ENCODE measurements at places on chromosomes 12 and 14.

GRCh38 chr12:112283546-112283945 is 98.7 kb downstream of the HECTD4 start:
- DNase-seq = no peak

GRCh38 chr12:12046401-12046800 is 24.3 kb upstream of the BCL2L14 start:
- no peak for DNase-seq

GRCh38 chr12:126171937-126172559 is 1106.8 kb downstream of the AACS start:
- no peak for DNase-seq

GRCh38 chr14:103641161-103641560 is 12.2 kb downstream of the KLC1 start:
- no peak for DNase-seq

DNA sequence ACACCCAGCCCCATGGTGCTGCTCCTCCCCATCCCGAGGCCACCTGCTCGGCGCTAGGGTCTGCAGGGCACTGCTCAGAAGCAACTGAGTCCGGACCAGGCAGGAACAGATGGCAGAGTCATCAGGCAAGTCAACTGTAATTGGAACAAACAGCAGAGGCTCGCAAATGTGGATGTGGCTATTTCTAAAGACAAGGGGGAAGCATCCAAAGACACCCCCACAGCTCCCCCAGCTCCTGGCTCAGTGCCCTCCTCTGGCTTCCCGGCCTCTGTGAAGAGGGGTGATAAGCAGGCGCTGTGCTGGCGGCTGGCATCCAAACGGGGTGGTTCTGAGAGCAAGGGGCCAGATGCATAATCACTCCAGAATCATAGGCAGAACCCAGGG is 125.6 kb downstream of the PIWIL1 start:
- no peak for DNase-seq

DNA sequence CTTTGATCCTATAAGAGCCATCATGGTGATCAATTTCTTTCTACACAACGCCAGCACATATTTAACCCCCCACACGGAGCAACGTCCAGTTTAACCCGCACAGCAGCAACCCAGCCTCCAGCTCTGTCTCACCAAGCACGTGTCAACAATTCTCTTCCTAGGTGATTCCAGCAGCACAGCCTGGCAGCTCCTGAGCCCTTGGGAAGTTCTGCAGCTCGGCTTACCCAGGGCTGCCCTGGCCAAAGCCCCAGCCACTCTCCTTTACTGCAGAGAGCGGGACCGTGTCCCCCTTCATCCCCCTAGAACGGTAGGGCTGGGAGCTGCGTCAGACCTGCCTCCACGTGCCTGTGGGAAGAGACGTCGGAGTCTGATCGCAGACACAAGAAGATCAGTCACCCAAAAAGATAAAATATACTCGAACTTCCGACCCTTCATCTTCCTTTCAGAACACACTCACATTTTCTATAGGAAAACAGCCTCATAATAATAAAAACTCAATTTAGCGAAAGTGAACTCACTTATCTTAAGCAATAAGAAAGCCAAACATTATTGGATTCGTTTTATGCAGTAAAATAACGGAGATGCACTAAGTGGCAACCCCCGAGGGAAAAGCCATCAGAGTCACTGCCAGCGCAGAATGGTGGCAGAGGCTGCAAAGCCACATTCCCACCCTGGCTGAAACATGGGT is 7.6 kb downstream of the TMEM121 start:
- no peak for DNase-seq

GRCh38 chr14:95444132-95445129 is 72.0 kb downstream of the SYNE3 start:
- no peak for DNase-seq

- DNase-seq = no peak
These were observed 614.3 kb upstream of the MDGA2 start for GRCh38 chr14:48289701-48290100.

DNA sequence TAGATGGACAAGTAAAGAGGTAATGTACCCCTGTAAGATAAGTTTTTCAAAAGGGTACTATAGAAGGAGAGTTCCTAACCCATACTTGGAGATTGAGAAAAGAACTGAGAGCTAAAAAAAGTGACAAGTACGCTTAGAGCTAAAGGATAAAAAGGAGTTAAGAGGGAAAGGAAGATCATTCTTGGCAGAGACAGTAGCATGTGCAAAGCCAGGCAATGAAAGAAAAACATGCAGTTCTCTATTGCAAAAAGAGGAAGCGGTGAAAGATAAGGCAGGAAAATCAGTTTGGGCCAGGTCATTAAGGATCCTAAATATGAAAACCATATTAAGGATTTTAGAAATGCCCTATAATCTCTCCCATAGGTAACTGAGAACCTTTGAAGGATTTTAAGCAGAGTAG is 500.4 kb upstream of the GARIN6 start:
- DNase-seq = no peak

- DNase-seq = peak; percentile 50
These were observed 177.0 kb upstream of the VASH1 start for GRCh38 chr14:76584271-76584702.

DNA sequence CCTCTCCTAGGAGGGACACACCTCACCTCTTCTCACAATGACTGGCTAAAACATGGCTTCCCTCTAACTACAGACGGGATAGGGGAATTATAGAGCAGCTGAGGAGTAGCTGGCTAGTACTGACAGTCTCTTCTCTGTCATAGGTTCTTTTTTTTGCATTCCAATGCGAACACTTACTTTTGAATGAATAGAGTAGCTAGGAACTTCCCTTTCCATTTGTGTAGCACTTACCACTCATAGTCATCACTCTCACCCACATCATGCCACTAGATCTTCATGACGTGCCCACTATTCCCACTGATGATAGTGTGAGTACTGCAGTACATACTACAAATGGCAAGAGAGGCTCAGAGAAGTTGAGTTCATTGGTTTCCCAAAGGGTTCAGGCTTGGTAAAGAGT is 143.9 kb upstream of the HIF1A start:
- no peak for DNase-seq

DNA sequence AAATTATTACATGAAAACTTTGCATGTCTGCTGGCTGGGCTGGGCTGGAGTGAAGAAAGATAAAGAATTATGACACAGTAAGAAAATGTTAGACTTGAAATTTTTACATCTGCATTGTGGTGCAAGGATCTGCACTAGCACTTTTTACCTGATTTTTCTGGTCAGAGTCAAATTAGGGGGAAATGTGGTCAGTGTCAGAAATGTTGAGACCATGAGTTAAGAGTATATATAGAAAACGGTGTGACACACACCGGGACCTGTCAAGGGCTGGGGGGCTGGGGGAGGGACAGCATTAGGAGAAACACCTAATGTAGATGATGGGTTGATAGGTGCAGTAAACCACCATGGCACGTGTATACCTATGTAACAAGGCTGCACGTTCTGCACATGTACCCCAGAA is 90.3 kb downstream of the IGF1 start:
- no peak for DNase-seq

DNA sequence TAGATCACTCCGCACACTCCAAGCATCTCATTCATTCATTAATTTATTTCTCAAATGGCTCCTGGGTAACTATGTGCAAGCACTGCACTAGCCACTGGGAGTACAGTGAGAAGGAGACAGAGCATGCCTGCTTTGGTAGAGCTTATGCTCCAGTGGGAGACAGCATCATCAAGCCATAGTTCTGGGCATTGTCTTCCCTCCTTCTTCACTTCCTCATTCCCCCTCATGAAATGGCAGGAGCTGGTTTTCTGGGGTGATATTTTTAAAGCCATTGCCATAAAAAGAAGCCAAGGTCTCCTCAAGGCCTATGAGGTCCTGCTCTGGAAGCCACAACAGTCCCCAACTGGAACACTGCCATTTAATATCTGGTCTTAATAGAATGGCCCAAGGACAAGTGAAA is 20.2 kb upstream of the RIC8B start:
- DNase-seq = no peak

GRCh38 chr12:52436000-52436827 is 2.0 kb upstream of the KRT75 start:
- no peak for DNase-seq

- DNase-seq = peak; percentile 3
These were observed 216.4 kb downstream of the LRIG3 start for GRCh38 chr12:58703866-58704265.

DNA sequence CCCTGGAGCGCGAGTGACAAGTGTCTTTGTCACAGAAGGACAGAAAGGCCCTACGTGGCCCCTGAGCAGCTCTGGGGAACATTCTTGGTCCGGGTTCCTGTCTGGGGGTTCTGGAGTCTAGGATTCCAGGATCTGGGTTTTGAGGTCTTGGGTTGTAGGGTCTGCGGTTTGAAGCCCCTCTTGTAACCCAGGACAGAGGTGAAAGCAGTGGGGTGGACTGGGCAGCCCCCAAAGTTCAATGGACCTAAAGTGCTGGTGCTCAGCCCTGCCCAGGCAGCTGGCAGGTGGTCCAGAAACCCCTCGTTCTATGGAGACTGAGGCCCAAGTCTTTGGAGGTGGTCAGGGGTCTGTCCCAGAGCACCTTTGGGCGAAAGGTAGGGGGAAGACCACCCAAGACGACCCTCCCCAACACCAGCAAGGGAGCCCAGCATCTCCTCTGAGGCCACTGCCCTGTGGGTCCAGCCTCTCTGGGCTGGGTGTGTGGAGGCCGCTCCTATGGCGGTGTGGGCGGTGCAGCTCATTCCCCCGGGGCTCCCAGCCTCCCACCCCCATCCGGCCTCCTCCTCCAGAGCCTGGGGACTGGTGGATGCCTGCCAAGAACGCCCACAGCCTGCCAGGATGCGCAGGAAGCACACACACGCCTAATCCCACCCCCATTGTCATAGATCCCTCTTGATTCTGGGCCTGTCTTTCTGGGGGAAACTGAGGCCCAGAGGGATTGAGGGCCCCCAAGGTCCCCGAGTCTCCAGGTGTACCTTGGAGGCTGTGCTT is 30.2 kb upstream of the ANKRD9 start:
- DNase-seq = peak; percentile 68

DNA sequence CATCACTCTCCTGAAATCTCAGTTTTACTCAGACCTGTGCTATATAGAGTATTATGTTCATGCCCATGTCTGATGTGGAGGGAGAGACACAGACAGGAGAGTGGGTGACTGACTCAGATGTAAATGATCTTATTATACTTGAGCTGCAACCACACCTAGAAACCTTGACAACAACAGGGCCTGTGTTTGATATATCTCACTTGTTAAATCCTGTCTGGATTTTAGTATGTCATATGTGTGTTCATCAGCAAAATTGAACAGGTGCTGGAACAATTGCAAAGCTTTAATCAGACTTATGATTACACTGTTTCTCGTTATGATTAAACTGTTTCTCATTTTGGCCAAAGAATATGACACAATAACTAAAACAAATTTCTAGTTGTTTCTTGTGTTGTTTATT is 37.7 kb downstream of the DIP2B start:
- DNase-seq = no peak

DNA sequence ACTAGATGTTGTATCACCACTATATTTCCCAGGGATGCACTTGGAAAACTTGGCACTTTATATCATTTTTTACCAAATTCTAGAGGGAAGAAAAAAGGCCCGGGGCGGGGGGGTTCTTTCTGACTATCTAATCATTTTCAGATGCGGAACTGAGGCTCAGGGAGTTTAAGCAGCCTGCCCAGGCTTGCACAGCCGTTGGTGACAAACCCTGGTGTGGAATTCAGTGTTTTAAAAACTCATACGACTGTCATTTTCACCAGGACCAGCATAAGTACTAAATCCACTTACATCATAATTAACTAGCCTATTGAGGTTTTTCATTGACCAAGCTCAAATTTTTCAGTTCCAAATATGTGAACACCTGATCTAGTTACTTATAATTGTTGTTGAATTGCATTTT is 181.0 kb downstream of the IPO8 start:
- DNase-seq = no peak

DNA sequence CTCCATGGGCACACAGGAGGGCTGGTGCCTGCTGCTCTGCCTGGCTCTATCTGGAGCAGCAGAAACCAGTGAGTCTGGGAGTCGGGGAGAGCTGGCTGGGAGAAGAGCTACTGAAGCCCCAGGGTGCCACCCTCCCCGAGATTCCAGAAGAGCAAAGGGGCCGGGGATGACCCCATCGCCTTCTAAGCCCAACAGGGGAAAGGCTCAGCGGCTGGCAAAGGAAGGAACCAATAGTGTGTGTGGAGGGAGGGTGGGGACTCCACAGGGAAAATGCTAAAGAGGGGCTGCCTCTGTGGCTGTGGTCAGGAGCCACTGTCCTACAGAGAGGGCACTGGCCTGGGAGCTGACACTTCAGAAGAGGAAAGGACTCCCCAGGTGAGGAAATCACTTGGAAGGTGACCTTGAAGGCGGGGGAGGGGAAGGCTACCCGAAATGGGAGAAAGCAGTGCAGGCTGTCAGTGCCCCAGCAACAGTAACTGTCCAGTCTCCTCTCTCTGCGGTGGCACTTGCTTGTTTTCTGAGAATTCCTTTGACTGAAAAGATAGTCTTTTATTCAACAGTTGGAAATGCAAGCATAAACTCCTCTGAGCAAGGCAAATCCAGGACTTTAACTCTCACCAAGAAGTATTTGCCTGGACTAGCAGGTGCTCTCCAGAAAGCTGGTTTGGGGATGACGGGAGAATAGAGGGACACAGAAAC is 552 bp downstream of the TAPBPL start:
- DNase-seq = no peak

DNA sequence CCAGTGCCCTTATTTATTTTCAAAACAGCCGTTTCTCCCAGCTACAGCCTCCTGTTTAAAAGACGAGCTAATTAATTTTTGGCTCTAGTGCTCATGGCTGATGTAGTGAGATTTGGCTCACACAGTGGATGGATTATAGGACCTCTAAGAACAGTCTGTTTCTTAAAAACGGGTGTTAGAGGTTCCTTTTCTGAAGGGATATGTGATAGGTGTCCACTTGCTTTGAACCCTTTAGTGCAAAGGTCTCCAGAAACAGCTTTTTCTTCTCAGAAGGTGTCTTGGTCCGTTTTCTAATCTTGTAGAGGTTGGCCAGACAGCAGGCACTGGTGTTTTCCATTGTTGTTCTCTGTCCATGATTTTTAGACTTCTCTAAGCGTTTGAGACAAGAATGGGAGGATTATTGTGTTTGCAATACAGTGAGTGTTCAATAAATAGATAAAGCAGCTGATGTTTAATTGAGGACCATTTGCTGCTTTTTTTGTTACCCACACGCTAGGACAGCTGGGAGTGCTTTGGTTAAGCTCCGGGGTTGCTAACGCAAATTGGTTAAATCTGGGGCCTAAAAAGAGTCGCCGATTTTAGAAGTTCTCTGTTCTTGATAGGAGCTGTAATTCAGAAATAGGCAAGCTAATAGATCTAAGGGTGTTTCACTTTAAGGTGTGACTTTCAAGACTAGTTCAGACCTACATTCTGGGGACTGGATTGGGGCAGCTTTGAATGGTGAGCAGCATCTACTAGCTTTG is 1.0 kb downstream of the BORCS5 start:
- no peak for DNase-seq

GRCh38 chr12:26711569-26711968 is 121.4 kb downstream of the ITPR2 start:
- no peak for DNase-seq

- no peak for DNase-seq
These were observed 70.8 kb downstream of the HSPB8 start for GRCh38 chr12:119249383-119250155.

GRCh38 chr14:93734086-93734822 is 54.0 kb downstream of the PRIMA1 start:
- DNase-seq = no peak

- no peak for DNase-seq
These were observed 33.7 kb upstream of the GNPNAT1 start for GRCh38 chr14:52825085-52825484.

GRCh38 chr12:99133401-99133800 is 488.3 kb downstream of the APAF1 start:
- no peak for DNase-seq

- DNase-seq = no peak
These were observed 1.2 kb downstream of the MGP start for GRCh38 chr12:14884458-14884878.

- DNase-seq = no peak
These were observed 201.6 kb upstream of the NOS1 start for GRCh38 chr12:117563007-117563406.

Data from left renal pelvis (tissue), 4 donors.